ENCODE measurements at places on chromosomes 12 and 14.
A peak's percentile ranks its signal among the peaks of the same experiment; 100 is the strongest.

DNA sequence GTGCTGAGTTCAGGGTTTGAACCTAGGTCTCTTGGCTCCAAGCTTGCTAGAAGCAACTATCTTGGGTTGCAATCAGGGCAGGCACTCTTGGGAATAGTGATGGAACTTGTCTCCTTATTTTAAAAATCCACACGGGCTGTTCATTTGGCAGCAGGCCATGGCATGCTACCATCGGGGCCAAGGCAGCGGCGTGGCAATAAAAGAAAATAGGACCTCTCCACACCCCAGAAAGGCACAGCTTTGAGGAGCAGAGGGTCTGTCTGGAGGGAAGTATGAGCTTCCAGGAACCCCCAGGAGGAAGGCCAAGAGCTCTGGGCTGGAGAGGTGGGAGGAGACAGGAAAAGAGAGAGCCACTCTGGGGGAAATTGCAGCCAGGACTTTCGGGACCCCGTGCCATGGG lies 15.3 kb downstream of the RPS6KL1 start:
- peak; percentile 74 for DNase-seq

GRCh38 chr14:56959869-56960268 lies 149.6 kb upstream of the OTX2 start:
- no peak for DNase-seq

GRCh38 chr14:106556665-106557289 lies 1030.4 kb downstream of the TMEM121 start:
- peak; percentile 8 for DNase-seq

- no peak for DNase-seq
Observed at GRCh38 chr12:130982565-130983225, 29.0 kb downstream of the ADGRD1 start.

DNA sequence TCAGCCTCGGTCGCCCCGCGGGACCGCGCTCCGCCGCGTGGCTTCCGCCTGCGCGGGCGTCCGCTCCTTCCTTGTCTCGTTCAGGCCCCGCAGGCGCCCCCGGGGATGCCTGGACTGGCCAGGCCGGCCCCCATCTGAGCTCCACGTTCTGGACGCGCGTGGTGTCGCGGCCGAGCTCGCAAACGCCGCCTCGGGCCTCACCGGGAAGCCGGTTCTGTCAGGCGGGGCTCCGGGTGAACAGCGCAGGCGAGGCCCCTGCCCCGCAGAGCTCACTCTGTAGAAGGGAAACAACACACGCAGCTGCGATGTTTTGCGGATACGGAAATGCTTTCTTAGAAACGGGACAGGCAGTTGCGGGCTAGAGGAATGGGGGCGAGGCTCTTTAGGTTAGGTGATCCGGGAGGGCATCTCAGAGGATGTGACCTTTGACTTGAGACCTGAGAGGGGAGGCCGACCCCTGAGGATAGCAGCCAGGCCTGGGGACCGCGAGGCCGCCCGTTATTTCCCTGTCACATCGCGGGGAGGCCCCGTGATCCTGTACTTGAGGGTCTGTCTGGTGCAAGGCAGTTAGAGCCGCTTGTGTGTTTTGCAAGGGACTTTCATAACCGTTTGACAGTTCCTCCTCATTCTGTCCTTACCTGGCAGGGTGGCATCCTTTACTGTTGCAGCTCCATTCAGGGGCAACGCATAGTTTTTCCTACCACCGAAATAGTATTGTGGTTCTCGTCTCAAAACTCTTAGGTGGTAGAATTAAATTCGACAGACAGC lies 584 bp downstream of the VRK1 start:
- peak; percentile 44 for DNase-seq

DNA sequence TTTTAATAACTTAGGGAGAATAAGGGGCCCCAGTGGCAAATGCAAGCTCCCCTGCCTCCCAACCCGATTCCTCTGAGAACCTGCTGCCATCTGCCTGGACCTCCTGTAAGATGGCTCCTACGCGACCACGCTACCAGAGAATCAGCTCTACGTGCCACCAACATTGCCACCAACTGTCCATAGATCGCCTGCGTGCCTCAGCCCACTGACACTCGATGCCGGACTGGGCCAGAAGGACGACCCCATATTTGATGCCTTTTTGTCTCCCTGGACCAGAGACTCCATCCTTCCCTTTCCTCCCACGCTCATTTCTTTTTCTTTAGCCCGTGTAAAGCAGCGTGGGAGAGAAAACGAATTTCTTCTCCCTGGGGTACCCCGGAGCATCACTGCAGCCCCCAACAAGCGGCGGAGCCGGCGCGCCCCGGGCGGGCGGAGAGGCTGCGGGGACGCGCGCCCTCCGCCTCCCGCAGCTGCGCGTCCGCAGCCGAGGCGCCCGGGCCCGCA lies 565 bp upstream of the KLHL42 start:
- peak; percentile 100 for DNase-seq

- no peak for DNase-seq
Observed at GRCh38 chr12:52213564-52214420, 19.3 kb upstream of the KRT7 start.

GRCh38 chr12:52171950-52172512 lies 19.8 kb downstream of the KRT80 start:
- no peak for DNase-seq

GRCh38 chr14:93029911-93030508 lies 85.7 kb downstream of the ITPK1 start:
- DNase-seq = no peak

- peak; percentile 55 for DNase-seq
Observed at GRCh38 chr14:99603471-99604277, at the start of gene CCDC85C. TSS of gene CCDC85C (minus strand) at chr14:99604207. CDS start at chr14:99603959, 248 bp downstream.
